Central memory CD4-positive, alpha-beta T cell (primary cell): ENCODE measurements at places on chromosomes 5 and 9.

DNA sequence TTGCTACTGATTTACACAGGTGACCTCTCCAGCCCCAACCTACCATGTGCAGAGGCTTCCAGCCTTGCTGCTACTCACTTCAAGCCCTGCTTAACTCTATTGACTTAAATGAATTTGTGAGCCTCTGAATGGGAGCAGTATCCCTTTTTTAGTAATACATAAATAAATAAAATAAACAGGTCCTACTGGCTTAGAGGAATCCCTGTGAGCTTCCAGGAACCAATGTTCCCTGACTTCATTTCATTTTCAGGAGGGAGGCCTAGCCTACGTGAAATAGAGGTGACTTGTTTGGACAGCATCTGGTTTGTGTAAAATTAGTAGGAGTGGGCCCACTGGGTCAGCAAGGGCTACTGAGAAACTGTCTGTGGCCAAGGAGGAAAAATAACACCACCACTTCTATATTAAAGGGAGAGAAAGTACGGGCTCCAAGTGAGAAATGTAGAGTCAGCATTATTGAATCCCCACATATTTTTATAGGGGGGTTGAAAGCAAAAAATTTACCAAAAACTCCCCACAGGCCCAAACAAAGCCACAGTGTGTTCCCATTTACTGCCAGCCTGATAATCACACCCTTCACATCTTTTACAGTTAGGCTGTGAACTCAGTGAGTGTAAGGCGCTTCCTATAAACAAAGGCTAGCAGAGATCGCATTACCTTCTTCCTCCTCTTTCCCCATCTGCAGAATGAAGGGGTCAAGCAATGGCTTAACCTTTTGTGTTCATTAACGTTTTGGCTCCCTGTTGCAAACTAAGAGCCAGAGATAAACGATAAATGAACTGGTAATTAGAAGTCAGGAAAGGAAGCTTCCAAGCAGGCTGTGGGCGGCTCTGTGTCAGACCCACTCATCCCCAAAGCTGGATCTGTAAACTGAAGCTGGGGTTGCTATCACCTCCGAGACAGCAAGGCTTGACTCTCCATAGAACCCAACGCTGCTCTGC, 138.8 kb upstream of the LIFR start:
- no peak for DNase-seq

- no peak for DNase-seq
Measured at GRCh38 chr9:77901771-77902170, 129.8 kb downstream of the GNAQ start.

GRCh38 chr5:152673601-152674000, 268.5 kb upstream of the NMUR2 start:
- no peak for DNase-seq

GRCh38 chr5:6783787-6784186, 70.6 kb downstream of the TENT4A start:
- no peak for DNase-seq

DNA sequence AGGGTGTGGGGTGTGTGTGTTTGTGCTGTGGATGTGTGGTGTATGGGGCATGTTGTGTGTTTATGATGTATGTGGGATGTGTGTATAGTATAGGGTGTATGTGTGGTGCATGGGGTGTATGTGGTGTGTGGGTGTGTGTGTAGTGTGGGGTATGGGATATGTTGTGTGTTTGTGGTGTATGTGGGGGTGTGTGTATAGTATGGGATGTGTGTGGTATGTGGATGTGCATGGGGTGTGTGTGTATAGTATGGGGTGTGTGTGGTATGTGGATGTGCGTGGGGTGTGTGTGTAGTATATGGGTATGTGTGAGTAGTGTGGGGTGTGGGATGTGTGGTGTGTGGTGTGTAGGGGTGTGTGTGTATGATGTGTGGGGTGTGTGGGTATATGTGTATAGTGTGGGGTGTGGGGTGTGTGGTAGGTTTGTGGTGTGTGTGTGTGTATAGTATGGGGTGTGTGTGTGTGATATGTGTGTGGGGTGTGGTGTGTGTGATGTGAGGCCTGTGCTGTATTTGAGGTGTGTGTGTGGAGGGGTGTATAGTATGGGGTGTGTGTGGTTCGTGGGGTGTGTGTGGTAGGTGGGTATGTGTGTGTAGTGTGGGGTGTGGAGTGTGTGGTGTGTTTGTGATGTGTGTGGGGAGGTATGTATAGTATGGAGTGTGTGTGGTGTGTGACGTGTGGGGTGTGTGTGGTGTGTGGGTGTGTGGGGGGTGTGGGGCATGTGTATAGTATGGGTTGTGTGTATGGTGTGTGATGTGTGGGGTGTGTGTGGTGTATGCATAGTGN, 10.5 kb downstream of the ECSCR start:
- DNase-seq: no peak

DNA sequence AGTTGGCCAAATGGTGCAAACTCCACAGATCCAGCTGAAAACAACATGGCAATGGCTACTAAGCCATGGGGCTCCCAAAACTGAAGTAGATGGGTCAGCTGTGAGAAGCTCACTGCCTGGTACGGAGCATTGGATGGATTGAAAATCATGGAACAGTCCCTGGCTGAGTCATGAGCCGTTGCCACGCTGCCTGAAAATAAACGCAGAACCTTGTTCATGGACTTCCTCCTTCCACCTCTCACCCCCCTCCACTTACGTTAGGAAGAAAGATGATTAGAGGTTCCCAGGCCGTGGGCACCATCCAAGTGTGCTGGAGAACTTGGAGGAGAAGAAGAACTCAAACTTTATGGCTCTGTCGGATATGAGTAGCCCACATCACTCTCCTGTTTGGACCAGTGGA, 6.8 kb upstream of the DIPK1B start:
- no peak for DNase-seq

DNA sequence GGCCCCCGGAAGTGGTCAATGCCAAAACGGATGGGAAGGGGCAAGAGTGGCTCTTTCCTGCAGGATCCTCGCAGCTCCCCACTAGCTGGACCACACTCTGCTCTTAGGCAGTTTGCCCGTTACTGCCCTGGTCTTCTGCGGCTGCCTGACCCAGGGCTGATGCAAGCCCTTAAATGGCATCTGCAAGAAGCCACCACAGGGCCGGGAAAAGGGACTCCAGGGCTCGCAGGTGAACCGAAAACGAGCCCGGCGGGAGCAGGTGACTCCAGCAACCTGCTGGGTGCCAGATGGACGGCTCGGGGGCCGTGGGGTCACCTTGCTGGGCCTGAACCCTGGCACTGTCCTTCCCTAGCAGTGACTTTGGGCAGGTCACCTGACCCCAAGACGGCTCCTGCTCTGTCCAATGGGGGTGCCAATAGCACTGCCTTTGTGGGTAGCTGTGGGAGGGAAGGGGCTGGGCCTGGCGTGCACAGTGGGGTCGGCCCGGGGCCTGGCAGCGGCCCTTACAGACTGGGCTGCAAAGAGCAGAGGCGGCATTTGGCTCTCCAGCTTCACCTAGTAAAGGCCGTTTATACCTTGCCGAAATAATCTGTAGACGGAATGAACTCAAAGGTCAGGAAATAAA, 1.3 kb downstream of the TMEM250 start:
- DNase-seq: no peak

- no peak for DNase-seq
Measured at GRCh38 chr5:36261186-36261585, 19.5 kb upstream of the NADK2 start.

- no peak for DNase-seq
Measured at GRCh38 chr9:20271723-20272122, 350.6 kb downstream of the MLLT3 start.

GRCh38 chr5:36662291-36662851, 56.0 kb downstream of the SLC1A3 start:
- DNase-seq: no peak

GRCh38 chr5:142012186-142012785, 541 bp downstream of the GNPDA1 start:
- DNase-seq: peak; percentile 21

GRCh38 chr5:135481387-135481786, 29.2 kb upstream of the TIFAB start:
- no peak for DNase-seq

GRCh38 chr9:87862536-87863268, 20.0 kb upstream of the SPATA31E1 start:
- DNase-seq: no peak

DNA sequence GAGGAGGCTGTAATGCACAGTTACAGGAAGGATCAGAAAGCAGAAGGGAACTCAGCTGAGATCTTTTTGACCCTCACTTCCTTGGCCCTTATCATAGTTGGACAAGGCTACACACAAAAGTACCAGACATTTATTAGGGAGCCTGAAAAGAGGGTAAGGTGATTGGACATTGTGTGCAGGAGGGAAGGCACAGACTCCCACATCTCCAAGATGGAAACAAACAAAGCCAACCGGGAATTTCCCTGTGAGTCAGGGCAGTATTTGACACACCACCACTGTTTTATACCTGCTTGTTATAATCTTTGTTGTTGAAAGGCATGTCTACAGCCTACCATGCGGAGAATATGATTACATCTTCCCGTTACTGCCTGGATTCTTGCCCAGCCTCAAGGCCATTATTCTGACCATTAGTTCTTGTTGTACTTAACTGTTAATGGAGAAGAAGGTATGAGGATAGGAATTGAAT, 3.0 kb upstream of the CCNG1 start:
- no peak for DNase-seq

- no peak for DNase-seq
Measured at GRCh38 chr9:88291856-88292255, 96.4 kb upstream of the SPIN1 start.

DNA sequence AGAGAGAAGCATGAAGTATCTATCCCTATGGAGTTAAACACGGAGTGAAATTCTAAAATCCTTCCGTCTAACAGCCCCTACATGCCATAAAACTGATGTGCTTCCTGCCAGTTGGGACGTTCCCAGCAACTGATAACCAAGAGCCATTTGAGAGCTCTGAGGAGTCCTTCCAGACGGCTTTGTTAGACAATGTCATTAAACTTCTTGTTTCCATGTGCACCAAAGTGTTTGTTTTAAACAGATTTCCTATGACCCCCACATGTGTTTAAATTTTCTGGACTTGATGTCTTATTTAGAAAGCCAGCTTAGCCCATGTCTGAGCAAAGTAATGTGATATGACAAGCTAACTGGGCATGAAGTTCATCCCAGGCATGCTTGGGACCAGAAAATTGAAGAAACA, 57.2 kb upstream of the LPAR1 start:
- no peak for DNase-seq

DNA sequence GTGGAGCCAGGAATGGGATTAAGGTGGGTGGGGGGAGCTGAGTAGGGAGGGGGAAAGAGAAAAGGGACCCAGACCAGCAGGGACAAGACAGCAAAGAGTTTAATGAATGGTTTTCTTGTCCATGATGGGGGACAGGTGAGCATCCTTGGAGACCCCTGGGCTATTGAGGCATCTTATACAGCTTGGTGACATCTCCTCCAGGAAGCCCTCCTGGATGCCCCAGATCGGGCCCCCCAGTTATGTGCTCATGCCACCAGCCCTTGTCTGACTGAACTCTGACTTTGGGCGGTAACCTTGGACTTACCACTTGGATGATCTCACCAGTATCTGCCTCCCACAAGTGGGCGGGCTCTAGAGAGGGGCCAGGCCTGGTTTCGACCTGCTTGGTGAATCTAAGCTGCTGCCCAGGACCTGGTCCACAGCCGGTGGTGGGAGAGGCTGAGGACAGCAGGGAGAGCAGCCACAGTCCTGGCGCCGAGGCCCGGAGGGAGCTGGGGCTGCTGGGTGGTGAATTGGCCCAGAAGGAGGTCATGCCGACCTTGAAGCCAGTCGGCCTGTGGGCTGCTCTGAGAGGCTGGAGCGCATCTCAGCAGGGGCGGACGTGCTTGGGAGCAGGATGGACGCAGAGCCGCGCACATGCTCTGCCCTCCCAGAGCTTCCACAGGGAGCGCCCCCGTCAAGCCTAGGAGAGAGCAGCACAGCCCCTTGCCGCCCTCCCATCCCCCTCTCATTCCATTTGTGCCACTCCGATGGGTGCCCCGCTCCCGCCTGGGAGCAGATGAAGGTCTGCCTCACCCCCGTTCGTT, 36.2 kb downstream of the UNC5A start:
- no peak for DNase-seq

DNA sequence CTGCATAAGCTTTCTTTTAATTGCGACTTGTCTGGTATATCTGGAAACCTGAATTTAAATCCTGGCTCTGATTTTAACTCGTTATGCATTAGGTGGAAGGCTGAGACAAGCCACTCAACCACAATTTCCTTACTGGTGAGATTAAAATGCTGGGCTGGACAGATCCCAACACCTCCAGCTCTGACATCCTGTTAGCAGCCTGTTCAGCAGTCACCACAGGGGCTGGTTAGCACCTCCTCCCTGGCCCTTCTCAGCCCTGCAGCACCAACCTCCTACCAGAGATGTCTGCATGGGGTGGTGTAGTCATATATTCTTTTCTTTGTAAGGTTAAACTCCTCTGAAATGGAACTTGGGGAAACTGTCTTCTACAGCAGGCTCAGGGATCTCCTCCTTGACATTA, 156.5 kb upstream of the NFIL3 start:
- DNase-seq: no peak

GRCh38 chr5:177500685-177501522, 3.5 kb upstream of the PDLIM7 start:
- peak; percentile 68 for DNase-seq

GRCh38 chr9:37430841-37431597, 8.5 kb downstream of the GRHPR start:
- no peak for DNase-seq

DNA sequence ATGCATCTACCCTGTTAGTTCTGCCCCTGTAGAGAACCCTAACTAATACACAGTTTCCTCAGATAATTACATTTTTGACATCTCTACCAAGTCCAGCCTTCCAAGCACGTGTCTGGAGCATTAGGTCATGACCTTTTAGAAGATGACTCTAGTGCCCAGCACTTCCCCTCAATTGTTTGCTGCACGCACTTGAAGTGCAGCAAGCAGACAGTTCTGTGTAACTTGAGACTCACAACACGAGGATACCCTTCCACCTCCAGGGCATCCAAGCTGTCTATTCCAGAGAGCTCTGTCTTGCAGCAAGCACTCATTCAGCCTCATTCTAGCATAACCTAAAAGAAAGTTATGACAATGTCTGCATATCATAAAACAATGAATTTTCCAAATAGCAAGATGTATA, 1410.5 kb upstream of the CDH18 start:
- DNase-seq: no peak

- no peak for DNase-seq
Measured at GRCh38 chr5:133569347-133569746, 43.0 kb downstream of the FSTL4 start.

- DNase-seq: peak; percentile 63
Measured at GRCh38 chr9:136533775-136534157, 12.1 kb downstream of the NOTCH1 start.

GRCh38 chr9:113635586-113635985, 172.1 kb downstream of the RGS3 start:
- DNase-seq: no peak

GRCh38 chr9:106414042-106414441, 448.9 kb upstream of the ZNF462 start:
- no peak for DNase-seq

- DNase-seq: no peak
Measured at GRCh38 chr5:115423541-115423940, 121.0 kb downstream of the FEM1C start.

- DNase-seq: peak; percentile 19
Measured at GRCh38 chr9:127991017-127991756, 10.4 kb upstream of the EEIG1 start.

- no peak for DNase-seq
Measured at GRCh38 chr5:99973779-99974178, 561.4 kb upstream of the FAM174A start.
